ENCODE measurements at places on chromosomes 2 and 18.

GRCh38 chr2:138037090-138037489, 72.8 kb downstream of the HNMT start:
- no peak for DNase-seq

- no peak for DNase-seq
Measured at GRCh38 chr2:30456106-30456505, 9.1 kb downstream of the LCLAT1 start.

DNA sequence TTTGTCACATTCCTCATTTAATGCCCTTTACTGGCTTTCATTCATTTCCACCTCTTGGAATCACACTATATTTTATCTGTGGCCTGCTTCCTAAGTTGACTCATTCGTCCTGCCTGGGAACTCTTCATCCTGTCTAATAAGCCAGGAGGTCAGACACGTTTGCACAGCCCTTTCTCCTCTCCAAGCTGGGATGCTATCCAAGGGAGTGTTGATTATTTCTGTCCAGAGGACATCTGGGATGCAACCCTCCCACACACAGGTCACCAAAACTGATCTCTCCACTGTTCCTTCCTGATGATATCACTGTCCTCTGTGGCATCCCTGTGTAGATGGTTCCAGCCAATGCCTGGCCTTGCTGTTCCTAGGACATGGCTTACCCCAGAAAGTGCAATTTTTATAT, 79.8 kb upstream of the NOSTRIN start:
- DNase-seq = no peak

GRCh38 chr2:209556354-209556961, 132.6 kb downstream of the MAP2 start:
- DNase-seq = peak; percentile 39

- DNase-seq = no peak
Measured at GRCh38 chr2:200382874-200383273, 76.4 kb downstream of the SPATS2L start.

DNA sequence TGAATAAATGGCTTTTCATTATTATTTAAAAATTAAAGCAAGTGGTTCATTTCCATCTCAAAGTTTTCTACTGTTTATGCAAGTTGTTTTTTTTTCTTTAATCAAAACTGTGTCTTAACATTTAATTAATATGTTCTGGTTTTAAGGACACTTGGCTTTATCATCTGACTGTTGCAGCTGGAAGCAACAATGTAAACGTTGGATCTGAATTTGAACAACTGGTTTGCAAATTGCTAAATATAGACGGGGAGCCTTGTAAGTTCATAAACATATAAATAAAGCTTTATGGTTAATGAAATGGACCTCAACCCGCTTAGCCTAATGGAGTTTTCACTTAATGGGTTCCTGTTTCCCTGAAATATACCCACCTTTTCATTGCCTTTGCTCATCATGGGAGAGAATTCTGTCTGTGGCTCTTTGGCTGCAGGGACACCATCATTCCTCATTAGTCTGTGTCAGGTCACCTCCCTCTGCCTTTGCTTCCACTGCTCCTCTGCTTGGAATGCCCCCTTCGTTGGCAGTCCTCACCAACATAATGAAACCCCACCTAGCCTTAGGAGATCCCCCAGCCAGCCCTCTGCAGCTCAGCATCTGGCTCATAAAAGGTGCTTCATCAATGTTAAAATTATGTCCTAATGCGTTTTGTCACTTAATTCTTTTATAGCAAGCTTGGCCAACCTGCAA, 44.2 kb upstream of the DYNC2LI1 start:
- no peak for DNase-seq

- no peak for DNase-seq
Measured at GRCh38 chr2:167637741-167638140, 609.7 kb downstream of the STK39 start.

GRCh38 chr2:224213396-224213795, 174.3 kb upstream of the SERPINE2 start:
- DNase-seq = no peak

GRCh38 chr2:178377046-178377445, 73.9 kb downstream of the PRKRA start:
- DNase-seq = no peak

DNA sequence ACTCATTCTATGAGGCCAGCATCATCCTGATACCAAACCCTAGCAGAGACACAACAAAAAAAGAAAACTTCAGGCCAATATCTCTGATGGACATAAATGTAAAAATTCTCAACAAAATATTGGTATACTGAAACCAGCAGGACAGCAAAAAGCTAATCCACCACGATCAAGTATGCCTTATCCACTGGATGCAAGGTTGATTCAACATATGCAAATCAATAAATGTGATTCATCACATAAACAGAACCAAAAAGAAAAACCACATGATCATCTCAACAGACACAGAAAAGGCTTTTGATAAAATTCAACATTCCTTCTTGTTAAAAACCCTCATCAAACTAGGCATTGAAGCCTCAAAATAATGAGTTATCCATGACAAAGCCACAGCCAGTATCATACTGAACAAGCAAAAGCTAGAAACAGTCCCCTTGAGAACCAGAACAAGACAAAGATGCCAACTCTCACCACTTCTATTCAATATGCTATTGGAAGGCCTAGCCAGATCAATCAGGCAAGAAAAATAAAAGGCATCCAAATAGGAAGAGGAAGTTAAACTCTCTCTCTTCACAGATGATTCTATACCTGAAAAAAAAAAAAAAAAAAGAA, 45.3 kb downstream of the RTTN start:
- no peak for DNase-seq

GRCh38 chr2:235669983-235670962, 176.4 kb downstream of the AGAP1 start:
- peak; percentile 59 for DNase-seq

DNA sequence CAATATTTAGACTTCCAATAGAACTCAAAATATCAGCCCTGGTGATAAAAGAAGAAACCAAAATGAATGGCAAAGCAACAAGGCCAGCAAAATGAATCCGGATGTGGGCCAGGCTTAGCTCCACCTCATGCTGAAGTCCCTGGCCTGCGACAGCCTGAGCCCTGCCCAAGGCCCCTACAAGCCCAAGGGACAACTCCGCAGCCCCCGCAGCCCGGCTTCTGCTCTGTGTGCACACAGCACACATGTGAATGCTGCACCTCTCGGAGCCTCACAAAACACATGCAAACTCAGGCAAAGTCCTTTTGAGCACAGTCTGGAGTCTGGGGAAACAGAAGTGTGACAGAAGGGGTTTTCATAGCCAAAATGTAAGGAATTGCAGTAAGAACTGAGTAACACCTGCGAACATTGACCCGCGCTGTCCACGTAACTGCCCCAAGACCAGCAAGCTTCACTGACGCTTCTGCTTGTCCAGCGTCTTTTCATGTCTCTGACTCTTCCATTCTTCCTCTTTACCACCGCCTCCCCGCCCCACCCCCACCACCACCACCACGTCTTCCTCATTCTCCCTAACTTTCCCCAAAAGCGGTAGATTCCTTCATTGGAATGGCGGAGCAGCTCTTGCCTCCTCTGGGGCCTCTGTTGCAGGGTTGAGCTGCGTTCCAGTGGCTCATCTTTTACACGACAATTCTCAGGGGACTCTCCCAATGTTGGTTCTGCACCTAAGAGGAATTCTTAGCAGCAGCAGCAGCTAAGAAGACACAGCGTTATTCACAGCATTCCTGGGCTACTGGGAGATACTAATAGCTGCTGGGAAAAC, 136.4 kb upstream of the COPS8 start:
- no peak for DNase-seq

- DNase-seq = no peak
Measured at GRCh38 chr2:64825831-64826491, 163.2 kb upstream of the SLC1A4 start.

DNA sequence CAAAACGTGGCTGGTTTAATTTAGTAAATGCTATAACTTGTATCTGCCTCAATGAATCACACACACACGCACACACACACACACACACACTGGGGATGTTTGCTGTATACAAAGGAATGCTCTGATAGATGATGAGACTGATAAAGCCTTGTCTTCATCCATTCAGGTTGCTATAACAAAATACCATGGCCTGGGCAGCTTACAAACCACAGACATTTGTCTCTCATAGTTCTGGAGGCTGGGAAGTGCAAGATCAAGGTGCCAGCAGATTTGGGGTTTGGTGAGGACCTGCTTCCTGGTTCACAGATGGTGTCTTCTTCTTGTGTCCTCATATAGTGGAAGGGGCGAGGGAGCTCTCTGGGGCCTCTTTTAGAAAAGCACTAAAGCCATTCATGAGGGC, 149.5 kb upstream of the HDAC4 start:
- no peak for DNase-seq

- no peak for DNase-seq
Measured at GRCh38 chr18:75244351-75245313, 34.0 kb downstream of the TSHZ1 start.

GRCh38 chr2:59184276-59185020, 943.3 kb upstream of the FANCL start:
- no peak for DNase-seq

GRCh38 chr2:132415915-132416722, 486 bp upstream of the GPR39 start:
- DNase-seq = peak; percentile 94

DNA sequence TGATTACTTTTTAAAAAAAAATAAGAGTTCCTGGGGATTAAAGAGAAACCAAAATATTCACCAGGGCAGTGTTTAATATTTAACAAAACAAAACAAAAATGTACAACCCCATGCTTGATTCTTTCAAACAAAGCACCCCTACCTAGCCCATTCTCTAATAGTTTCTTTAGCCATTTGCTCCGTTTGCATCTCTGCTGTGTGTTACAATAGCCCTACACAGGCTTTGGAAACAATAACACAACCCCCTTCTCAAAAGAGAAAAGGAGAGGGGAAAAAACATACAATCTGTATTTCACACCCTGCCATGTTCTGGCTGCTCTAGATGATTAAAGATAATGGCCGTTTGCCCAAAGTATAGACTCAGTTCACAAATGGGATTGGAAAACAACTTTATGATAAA, 302.9 kb downstream of the CPS1 start:
- no peak for DNase-seq

- no peak for DNase-seq
Measured at GRCh38 chr2:71512386-71512785, 59.0 kb downstream of the DYSF start.

All from NCI-H345 (cell line).